SJCRH30 (cell line): ENCODE measurements at places on chromosomes 11 and 22. TPM values are rescaled to one million over a fixed set of nuclear protein-coding genes. Genes with fewer than 3 reads are reported as not detected.
A peak's percentile ranks its signal among the peaks of the same experiment; 100 is the strongest.

OR51B2 gene
- not detected in 2 replicates for total RNA-seq

TYR gene
- total RNA-seq = not detected in 2 replicates

TENM4 gene
- 0.53 and 0.58 TPM in 2 replicates for total RNA-seq

RFPL1 gene
- total RNA-seq = not detected in 2 replicates

INPP5J gene
- total RNA-seq = 0.10 and 0.12 TPM in 2 replicates

OR52I2 gene
- not detected in 2 replicates for total RNA-seq

GRCh38 chr11:1876361-1877063, 15.2 kb downstream of the PRR33 start:
- peak; percentile 86 for DNase-seq
- H3K4me3 ChIP-seq = peak overlapping the region; percentile 48
- no peaks in the 10 kb centered on the region for H3K36me3 ChIP-seq
- H3K4me1 ChIP-seq = peaks cover 24% of the 10 kb centered on the region

GRCh38 chr22:21816787-21817496, 50.5 kb downstream of the MAPK1 start:
- DNase-seq = peak; percentile 34
- H3K27ac ChIP-seq = peak overlapping the region; percentile 49
- H3K4me3 ChIP-seq = no peak overlapping the region
- H3K36me3 ChIP-seq = peaks cover 5% of the 10 kb centered on the region; the same call in 1 of the 2 replicates
- no peaks in the 10 kb centered on the region for H3K27me3 ChIP-seq

DNA sequence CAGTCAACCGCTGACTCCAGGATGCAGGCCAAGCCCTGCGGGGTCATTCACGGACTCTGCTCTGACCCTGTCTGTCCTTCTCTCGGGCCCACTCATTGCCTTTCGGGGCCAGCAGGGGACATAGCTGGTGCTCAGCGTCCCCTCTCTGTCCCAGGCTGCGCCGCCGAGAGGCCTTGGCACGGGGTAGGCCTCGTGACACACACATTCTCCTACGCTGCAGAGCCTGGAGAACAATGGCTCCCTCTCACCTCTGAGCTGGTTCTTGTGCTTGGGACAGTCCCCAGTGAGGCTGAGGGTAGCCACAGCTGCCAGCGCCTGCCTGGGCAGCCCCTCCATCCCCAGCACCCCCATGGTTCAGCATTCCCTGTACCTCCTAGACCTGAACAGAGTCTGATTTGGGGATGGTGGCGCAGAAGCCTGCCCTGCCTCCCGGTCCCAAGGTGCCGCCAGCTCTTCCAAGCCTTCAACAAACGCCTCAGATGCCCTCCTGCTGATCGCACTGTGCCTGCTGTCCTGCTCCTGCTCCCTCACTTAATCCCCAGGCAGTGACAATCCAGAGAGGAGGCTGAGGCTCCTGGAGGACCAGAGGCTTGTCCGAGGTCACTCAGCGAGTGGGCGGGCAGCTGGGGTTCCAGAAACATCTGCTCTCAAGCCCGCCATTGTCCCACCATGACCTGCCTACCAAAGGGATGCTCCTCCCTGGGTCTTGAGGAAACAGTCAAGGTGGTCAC, 30.4 kb downstream of the DUSP8 start:
- DNase-seq = no peak
- no peaks in the 10 kb centered on the region for H3K4me1 ChIP-seq
- peaks cover 25% of the 10 kb centered on the region for H3K27me3 ChIP-seq

DNA sequence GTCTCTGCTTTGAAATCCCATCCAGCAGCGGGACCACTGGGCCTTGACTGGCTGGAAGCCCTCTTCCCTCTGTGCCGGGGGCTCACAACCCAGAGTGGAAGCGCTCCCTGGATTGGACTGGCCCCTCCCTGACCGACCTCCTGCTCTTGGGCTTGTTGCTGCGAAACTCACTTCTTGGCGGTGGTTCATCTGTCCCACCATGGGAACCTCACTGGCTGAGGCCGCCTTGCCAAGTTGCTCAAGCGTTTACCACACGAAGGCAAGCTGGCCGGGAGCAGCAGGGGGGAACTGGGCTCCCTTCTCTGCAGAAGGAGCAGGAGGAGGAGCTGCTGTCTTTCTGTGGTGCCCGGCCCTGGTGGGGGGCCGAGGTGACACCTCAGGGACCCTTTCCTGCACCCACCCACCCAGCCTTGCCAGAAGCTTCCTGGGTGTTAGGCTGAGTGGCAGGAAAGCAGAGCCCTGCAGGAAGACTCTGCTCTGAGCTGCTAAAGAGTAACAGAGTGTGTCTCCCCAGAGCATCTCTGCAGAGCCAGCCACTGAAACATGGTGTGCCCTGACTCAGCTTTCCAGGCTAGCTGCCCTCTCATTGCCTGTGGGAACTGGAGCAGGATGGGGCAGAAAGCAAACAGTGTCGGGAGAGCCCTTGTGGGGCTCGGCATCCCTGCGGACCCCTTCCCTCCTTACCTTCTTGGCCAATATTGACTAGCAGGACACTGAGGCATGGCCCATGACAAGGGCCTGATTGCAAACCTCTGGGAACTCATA, 88.5 kb upstream of the ALX4 start:
- peaks cover 11% of the 10 kb centered on the region for H3K4me1 ChIP-seq
- H3K4me3 ChIP-seq = no peak overlapping the region
- H3K36me3 ChIP-seq = no peaks in the 10 kb centered on the region
- DNase-seq = no peak

DNA sequence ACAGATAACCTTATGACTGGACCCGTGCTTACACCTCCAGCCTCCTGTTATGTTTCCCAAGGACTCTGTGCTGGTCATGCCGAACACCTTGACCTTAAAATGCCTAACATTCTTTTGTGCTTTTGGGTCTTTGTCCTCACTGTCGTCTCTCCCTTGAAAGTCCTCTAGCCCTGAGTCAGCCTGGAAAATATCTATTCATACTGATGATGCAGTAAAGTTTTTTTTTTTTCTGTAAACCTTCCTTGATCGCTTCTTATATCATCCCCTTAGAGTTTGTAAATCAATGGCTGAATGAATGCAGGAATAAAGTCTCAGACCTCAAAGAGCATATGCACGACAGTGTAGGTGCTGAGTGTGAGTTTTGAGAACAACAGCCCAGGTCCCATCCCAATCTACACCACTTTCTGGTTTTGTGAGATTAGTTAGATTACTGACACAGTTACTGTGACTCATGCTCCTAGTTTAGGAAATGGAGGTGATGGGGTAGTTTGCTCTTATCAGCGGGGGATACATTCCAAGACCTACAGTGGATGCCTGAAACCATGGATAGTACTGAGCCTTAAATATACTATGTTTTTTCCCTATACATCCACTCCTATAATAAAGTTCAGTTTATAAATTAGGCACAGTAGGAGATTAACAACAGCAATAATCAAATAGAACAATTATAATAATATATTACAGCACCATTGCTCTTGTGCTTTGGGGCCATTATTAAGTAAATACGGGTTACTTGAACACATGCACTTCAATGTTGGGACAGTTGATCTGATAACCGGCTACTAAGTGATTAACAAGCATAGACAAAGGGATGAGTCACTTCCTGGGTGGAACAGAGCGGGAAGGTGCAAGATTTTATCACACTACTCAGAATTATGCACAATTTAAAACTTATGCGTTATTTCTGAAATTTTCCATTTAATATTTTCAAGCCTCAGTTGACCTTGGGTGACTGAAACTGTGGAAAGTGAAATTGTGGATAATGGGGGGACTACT, 8.6 kb downstream of the TCN1 start:
- H3K4me3 ChIP-seq = no peak overlapping the region
- H3K27me3 ChIP-seq = no peaks in the 10 kb centered on the region
- H3K27ac ChIP-seq = no peak overlapping the region
- H3K36me3 ChIP-seq = no peaks in the 10 kb centered on the region

DNA sequence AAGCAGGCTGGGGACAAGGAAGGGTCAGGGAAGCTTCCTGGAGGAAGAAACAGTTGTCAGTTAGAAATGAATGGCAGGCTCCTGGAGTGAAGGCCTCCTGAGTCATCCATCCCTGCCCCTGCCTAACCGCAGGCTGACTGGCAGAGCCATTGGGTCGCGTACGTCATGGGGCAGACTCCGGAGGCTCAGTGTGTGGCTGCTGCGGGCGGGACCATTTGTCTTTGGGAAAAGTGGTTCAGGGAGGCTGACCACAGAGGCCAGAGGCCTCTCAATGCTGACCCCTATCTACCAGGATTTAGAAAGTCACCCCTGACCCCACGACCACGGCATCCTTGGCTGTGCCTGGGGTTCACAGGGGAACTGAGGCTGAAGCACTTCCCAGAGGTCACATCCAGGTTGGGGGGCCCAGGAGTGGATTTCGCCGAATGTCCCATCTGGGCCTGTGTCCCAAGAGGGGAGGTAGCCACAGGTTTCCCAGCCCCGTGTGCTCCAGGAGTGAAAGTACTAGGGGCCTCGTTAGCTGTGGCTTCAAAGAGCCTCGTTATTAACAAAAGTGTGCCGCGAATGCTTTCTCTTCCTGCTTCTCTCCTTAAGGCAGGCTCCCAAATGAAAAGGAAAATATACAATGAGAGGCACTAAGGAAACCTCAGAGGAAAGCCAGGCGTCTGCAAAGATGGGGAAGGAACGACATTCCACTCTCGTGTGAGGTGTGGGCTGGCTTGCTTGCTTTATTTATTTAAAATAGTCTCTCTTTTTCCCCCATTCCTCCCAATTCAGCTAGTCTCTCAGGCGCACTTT, 58.9 kb downstream of the FLRT1 start:
- H3K4me3 ChIP-seq = no peak overlapping the region
- peak; percentile 92 for DNase-seq
- H3K27me3 ChIP-seq = no peaks in the 10 kb centered on the region

- no peaks in the 10 kb centered on the region for H3K36me3 ChIP-seq
- H3K4me3 ChIP-seq = no peak within 1 kb of the TSS
- no peak within 1 kb of the TSS for H3K27ac ChIP-seq
- H3K4me1 ChIP-seq = no peaks in the 10 kb centered on the region; the same call in 1 of the 2 replicates
- DNase-seq = peak; percentile 47
Measured at GRCh38 chr11:64935359-64936081, at the start of gene GPHA2. Gene GPHA2 (minus strand): TSS chr11:64935893. CDS start chr11:64935460, 433 bp downstream.

DNA sequence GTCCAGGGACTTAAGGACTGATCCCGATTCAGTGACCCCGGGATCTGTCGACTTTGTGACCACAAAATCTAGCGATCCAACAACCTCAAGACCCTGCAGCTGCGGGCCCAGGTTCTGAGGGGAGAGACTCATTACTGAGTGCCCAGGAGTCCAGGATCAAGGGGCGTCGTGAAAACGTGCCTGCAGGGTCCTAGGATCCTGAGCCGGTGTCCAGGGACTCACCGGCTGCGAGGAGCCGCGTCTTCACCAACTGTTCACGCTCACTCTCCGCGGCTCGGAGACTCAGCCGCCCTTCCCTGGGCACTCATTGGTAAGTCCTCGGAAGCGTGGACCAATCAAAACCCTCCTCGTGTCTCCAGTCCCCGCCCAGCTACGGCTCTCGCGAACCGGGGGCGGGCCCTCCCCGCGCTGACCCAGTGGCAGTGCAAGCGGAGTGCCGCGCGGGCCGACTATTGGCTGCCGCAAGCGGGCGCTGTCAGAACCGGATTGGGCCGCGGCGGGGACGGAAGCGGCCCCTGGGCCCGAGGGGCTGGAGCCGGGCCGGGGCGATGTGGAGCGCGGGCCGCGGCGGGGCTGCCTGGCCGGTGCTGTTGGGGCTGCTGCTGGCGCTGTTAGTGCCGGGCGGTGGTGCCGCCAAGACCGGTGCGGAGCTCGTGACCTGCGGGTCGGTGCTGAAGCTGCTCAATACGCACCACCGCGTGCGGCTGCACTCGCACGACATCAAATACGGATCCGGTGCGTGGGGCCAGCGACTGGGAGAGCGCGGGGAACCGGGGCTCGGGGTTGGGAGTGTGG, at the start of gene SDF2L1:
SDF2L1 (plus strand) TSS at position 514 of the 795 bp plus-strand sequence; CDS start at position 549, 35 bp downstream.
- peak within 1 kb of the TSS; percentile 73 for H3K4me3 ChIP-seq
- H3K36me3 ChIP-seq = no peaks in the 10 kb centered on the region
- DNase-seq = peak; percentile 99

GRCh38 chr11:22711880-22712279, 45.5 kb downstream of the GAS2 start:
- peaks cover 25% of the 10 kb centered on the region for H3K4me1 ChIP-seq
- H3K4me3 ChIP-seq = no peak overlapping the region
- no peak overlapping the region; the same call in 1 of the 2 replicates for H3K27ac ChIP-seq
- H3K27me3 ChIP-seq = no peaks in the 10 kb centered on the region

DNA sequence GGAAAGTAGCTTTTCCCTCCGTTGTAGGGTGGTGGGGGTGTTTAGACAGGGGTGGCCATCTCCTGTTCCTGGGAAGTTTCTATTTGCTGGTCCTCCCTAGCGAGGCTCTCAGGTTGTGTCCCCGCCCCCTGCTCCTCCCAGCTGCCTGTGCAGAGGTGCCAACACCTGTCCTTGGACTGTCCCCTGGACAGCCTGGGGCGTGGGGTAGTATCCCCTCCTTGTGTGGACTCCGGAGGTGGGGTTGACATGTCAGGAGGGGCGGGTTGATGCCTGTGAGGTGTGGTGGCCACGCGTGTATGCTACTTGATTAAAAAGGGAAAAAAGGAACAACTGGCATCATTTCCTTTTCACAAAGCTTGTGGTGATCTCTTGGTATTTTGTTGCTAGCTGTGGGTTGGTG, 14.3 kb upstream of the RANBP1 start:
- no peaks in the 10 kb centered on the region for H3K27me3 ChIP-seq
- no peak overlapping the region for H3K27ac ChIP-seq
- H3K36me3 ChIP-seq = peaks cover 74% of the 10 kb centered on the region
- H3K4me3 ChIP-seq = no peak overlapping the region
- H3K4me1 ChIP-seq = 0 out of 2 replicates have a peak, but pooled peaks cover 4% of the 10 kb centered on the region

DNA sequence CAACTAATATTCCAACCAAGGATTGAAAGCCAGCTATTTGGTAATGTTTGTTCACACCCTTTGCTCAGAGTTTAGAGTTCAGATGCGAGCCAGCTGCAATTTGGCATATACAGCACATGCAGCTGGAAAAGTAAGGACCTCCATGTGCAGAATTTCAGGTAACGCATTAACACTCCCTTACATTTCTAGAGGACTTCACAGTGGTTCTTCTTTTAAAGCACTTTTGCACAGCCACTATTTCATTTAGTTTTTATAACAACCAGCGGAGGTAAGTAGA, 3.4 kb downstream of the POU2AF3 start:
- H3K4me3 ChIP-seq = no peak overlapping the region
- no peak overlapping the region for H3K27ac ChIP-seq
- no peaks in the 10 kb centered on the region for H3K36me3 ChIP-seq
- no peaks in the 10 kb centered on the region for H3K27me3 ChIP-seq
- no peak for DNase-seq
- H3K4me1 ChIP-seq = no peaks in the 10 kb centered on the region

GRCh38 chr11:62895501-62895900, 14.8 kb downstream of the SLC3A2 start:
- H3K27ac ChIP-seq = no peak overlapping the region
- H3K4me1 ChIP-seq = no peaks in the 10 kb centered on the region
- no peaks in the 10 kb centered on the region for H3K27me3 ChIP-seq
- H3K4me3 ChIP-seq = no peak overlapping the region
- H3K36me3 ChIP-seq = no peaks in the 10 kb centered on the region
